ENCODE measurements at places on chromosomes 4 and X. TPM values are rescaled to one million over a fixed set of nuclear protein-coding genes. Genes with fewer than 3 reads are reported as not detected.

DNA sequence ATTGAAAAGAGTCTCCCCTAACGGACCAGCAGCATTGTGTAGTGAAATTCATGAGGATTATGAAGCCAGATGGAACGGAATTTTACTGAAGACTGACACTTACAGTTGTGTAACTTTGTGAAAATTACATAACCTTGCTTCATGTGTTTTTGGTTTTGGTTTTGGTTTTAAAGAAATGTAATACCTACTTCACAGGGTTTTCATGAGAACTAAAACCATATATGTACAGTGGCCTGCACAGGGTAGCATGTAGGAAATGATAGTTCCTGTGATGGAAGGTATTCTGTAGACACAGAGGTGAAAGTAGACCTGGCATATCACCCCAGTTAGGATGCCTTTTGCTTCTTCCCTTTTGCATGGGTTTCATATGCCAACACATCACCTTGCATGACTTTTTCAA is 247.0 kb downstream of the BANK1 start:
- no peaks in the 10 kb centered on the region for H3K4me1 ChIP-seq
- H3K27me3 ChIP-seq = no peaks in the 10 kb centered on the region
- H3K4me3 ChIP-seq = no peak overlapping the region
- DNase-seq = no peak
- H3K27ac ChIP-seq = no peak overlapping the region

- H3K27ac ChIP-seq = no peak overlapping the region
- no peak overlapping the region for H3K4me3 ChIP-seq
- no peak for DNase-seq
- H3K36me3 ChIP-seq = no peaks in the 10 kb centered on the region
- peaks cover 4% of the 10 kb centered on the region for H3K27me3 ChIP-seq
Measured at GRCh38 chr4:127400276-127400675, 232.5 kb upstream of the INTU start.

- H3K4me1 ChIP-seq = no peaks in the 10 kb centered on the region
- no peak for DNase-seq
- no peak overlapping the region for H3K27ac ChIP-seq
- H3K4me3 ChIP-seq = no peak overlapping the region
Measured at GRCh38 chr4:6499238-6499600, 26.8 kb upstream of the PPP2R2C start.

- H3K27ac ChIP-seq = no peak overlapping the region
- no peak for DNase-seq
- no peaks in the 10 kb centered on the region for H3K36me3 ChIP-seq
- no peak overlapping the region for H3K4me3 ChIP-seq
- H3K27me3 ChIP-seq = peaks cover 12% of the 10 kb centered on the region
- H3K4me1 ChIP-seq = no peaks in the 10 kb centered on the region
Measured at GRCh38 chr4:109764789-109765402, 35.0 kb upstream of the PLA2G12A start.

- peaks cover 30% of the 10 kb centered on the region for H3K4me1 ChIP-seq
- H3K4me3 ChIP-seq = no peak overlapping the region
- peak; percentile 22 for DNase-seq
- H3K27ac ChIP-seq = peak overlapping the region; percentile 20
Measured at GRCh38 chr4:109735566-109736365, 5.9 kb upstream of the PLA2G12A start.

DNA sequence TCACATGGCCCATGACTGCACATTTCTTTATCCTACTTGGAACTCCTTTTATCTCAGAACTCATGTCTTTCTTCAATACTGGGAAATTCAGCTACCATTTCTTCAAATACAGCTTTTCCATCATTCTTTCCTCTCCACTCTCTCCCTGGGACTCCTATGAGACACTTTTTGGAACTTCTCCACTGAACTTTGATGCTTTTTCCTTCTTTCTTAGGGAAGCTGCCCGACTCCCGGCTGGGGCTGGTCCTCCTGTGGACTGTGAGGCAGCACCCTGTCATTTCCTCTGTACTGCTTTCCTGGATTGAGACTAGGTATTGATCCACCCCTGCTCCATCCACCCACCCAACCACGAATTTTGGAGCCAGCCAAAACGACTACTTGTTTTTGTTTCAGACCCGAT is 40.0 kb downstream of the ZFYVE28 start:
- peaks cover 69% of the 10 kb centered on the region for H3K27me3 ChIP-seq
- no peak for DNase-seq
- no peak overlapping the region for H3K4me3 ChIP-seq

- H3K36me3 ChIP-seq = no peaks in the 10 kb centered on the region
- peaks cover 37% of the 10 kb centered on the region for H3K4me1 ChIP-seq
- no peak overlapping the region for H3K4me3 ChIP-seq
- peaks cover 2% of the 10 kb centered on the region for H3K27me3 ChIP-seq
- no peak overlapping the region for H3K27ac ChIP-seq
Measured at GRCh38 chr4:153146031-153146430, 58.2 kb upstream of the TRIM2 start.

- no peaks in the 10 kb centered on the region for H3K4me1 ChIP-seq
- H3K4me3 ChIP-seq = no peak overlapping the region
- H3K27me3 ChIP-seq = no peaks in the 10 kb centered on the region
- no peak for DNase-seq
Measured at GRCh38 chr4:145108128-145108527, 10.0 kb downstream of the ABCE1 start.

DNA sequence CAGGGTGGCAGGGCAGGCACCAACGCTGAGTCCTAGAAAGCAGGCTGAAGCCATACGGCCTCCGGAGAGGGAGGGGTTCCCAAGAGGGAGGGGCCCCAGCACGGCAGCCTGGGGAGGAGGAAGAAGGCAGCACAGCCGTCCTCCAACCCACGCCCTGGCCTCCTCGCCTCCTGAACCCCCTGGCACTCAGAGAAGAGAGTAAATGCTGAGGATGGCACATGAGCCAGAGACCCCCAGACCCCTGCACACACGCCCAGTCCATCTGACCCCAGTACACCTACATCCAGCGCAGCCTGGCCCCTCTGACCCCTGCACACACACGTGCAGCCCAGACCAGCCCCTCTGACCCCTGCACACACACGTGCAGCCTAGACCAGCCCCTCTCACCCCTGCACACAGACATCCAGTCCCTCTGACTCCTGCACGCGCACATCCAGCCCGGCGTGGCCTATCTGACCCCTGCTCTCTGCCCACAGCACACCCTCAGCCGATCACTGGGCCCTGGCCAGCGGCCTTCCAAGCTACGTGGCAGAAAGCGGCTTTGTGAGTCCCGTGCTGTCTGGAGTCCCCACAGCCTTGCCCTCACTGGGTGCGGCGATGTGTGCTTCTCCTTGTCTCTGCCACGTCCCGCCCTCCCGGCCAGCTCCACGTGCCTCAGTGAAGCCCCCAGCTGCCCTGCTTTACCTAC is 18.5 kb downstream of the ATP5ME start:
- no peaks in the 10 kb centered on the region for H3K4me1 ChIP-seq
- H3K4me3 ChIP-seq = no peak overlapping the region
- H3K27ac ChIP-seq = no peak overlapping the region

- H3K36me3 ChIP-seq = no peaks in the 10 kb centered on the region
- DNase-seq = no peak
- H3K4me1 ChIP-seq = no peaks in the 10 kb centered on the region
- no peak overlapping the region for H3K4me3 ChIP-seq
Measured at GRCh38 chr4:101807351-101807750, 16.8 kb downstream of the BANK1 start.

- no peaks in the 10 kb centered on the region for H3K36me3 ChIP-seq
- H3K4me1 ChIP-seq = no peaks in the 10 kb centered on the region
- DNase-seq = no peak
- H3K4me3 ChIP-seq = no peak overlapping the region
- H3K27ac ChIP-seq = no peak overlapping the region
Measured at GRCh38 chr4:8132400-8132799, 26.2 kb downstream of the ABLIM2 start.

Gene ZRSR2
- 6.8 TPM for total RNA-seq

Gene NUDT6
- 4.1 TPM for total RNA-seq

Gene MGAT4D
- total RNA-seq = not detected

Gene TLR1
- not detected for total RNA-seq

Gene PITX2
- total RNA-seq = 24.0 TPM

Gene ODAPH
- not detected for total RNA-seq

Gene AMOT
- total RNA-seq = 0.32 TPM
